HL-60 (cell line): ENCODE measurements at places on chromosomes 5 and 9.

GRCh38 chr9:114433720-114434255 lies 46.0 kb upstream of the AKNA start:
- no peak for DNase-seq

GRCh38 chr5:167557359-167557758 lies 734.1 kb upstream of the WWC1 start:
- DNase-seq: no peak

DNA sequence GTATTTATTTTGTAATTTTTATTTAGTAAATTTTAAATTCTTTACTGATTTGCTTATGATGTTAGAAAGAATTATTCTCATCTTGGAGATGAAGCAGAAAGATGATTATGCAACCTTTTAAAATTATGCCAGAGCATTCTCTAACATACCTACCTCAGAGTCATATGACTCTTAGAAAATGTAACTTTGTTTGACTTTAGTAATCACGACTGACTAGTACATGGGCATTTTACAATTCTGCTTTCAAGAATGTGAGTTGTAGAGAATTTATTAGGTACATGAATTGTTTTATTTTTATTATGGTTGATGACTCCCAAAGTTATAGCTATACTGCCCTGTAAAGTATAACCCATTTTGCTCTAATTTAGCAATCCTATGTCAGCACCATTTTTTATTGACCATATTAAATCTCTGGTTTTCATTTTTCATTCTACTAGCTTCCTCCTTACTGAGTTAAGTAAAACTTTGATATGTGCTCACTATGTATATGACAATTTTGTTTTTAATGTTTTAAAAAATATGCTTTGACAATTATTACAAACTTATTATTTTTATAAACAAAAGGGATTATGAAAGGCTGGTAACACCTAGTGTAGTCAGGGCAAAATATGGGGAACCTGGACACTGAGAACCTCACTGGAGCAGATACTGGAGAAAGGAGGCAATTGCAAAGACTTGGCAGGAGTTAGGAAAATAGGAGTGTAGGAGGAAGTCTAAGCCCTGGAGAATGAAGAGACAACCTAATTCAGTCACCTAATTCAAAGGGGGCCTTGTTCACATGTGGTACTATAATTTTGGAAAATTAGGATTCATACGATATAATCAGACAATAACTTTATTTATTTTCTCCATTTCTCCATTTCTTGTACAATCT lies 249.7 kb upstream of the DAB2 start:
- no peak for DNase-seq

- DNase-seq: no peak
These were observed 84.0 kb downstream of the GTF3C4 start for GRCh38 chr9:132754236-132754635.

DNA sequence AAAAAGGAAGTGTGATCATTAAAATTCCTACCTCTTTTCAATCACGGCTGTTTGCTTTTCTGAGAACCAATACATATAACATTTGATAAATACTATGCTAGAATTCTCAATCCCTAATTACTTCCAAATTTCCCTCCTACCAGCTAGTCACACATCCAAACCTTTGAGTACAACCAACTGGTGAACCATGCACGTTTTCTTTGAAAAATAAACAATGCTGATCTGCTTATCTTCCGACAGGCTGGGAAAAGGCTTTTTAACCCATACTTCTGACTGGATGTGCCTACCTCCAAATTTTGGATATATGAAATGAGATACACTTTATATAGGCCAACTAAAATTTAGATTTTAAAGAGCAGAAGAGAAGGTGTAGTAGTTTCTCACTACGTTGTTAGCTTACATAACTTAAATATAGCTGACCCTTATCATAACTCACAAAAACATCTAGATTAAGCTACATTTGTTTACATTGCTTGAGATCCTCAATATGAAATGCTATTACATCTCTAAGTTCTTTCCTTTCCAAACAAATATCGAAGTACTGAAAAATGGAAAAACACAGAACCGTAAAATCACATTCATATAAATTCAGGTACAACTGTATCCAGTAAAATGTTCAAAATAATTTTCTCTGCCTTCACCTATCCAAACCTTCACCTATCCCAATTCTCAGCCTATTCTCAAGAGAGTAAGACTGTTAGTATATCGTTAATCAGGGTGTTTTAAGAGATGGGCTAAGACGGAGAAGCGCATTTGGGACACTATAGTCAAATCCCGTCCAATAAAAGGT lies 2.1 kb downstream of the NR3C1 start:
- DNase-seq: no peak

GRCh38 chr5:73103870-73104299 lies 16.5 kb upstream of the TMEM171 start:
- no peak for DNase-seq

DNA sequence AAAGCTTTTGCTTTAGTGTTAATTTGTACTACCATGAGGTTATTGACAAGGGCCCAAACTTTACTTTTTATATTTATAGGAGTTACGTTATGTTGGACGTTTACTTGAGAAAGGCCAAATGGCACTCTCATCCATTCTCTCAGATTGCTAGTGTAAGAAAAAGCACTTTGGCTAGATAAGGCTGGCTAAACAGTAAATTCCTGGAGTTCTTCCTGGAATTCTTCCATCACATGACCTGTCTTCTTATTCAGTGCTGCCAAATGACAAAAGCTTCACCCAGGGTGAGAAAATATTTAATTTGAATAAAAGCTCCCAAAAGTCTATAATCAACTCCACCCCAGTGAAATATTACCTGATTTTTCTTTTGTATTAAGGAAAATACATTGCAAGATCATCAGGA lies 1568.9 kb upstream of the ACO1 start:
- DNase-seq: no peak

- DNase-seq: no peak
These were observed 375.7 kb downstream of the GLIS3 start for GRCh38 chr9:3924145-3924544.

DNA sequence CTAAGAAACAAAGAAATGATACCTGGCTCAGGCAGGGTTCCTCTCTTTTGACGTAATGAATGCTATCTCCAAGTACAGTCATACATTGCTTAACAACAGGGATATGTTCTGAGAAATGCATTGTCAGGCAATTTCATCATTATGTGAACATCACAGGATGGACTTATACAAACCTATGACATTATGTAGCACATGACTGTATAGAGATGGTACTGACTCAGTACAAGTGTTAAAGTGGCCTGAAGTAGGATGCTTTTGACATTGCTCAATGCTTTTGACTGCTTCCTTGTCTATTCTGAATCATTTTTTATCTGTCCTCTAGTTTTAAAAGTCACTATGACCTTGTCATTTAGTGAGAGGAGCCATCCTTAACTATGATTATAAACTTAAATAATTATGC lies 147.6 kb downstream of the NR2F1-AS1 start:
- no peak for DNase-seq

DNA sequence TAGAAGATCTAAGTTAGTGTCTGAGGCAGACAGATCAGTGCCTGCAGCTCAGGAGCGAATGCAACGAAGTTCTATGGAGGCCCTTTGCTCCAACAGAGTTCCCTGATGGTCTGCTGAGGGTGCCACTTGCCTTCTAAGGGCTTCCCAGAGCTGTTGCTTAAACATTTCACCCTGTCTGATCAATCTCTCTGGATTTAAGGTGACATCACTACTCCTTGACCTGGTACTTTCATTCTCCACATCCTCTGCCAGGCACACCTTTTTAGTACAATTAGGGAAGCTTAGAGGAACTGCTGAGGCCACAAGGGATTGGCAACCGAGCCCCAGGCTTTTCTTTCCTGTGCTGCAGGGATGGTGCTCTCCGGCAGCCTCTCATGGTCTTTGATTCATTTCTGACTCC lies 94.2 kb upstream of the IFNK start:
- no peak for DNase-seq

GRCh38 chr9:131707733-131708157 lies 32.1 kb downstream of the RAPGEF1 start:
- peak; percentile 61 for DNase-seq

GRCh38 chr5:170865622-170866021 lies 3.8 kb downstream of the RANBP17 start:
- no peak for DNase-seq

GRCh38 chr5:134995850-134996402 lies 28.2 kb downstream of the CATSPER3 start:
- no peak for DNase-seq

DNA sequence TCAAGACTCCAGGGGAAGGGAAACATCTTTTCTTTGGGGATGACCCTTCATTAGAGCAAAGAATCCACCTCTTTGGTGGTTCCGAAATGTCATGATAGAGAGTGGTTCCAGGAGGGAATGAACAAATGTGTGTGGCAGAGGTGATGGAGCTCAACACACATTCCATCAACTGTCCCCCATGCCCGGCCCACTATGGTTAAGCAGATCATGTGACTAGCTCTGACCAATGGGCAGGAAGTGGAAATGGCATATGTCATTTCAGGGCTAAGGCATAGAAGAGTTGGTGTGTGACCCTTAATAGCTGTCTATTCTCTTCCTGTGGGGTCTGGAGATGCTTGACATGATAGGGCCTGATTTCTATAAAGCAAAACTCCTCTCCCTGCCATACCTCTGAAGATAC lies 194.6 kb downstream of the GAS1 start:
- no peak for DNase-seq

DNA sequence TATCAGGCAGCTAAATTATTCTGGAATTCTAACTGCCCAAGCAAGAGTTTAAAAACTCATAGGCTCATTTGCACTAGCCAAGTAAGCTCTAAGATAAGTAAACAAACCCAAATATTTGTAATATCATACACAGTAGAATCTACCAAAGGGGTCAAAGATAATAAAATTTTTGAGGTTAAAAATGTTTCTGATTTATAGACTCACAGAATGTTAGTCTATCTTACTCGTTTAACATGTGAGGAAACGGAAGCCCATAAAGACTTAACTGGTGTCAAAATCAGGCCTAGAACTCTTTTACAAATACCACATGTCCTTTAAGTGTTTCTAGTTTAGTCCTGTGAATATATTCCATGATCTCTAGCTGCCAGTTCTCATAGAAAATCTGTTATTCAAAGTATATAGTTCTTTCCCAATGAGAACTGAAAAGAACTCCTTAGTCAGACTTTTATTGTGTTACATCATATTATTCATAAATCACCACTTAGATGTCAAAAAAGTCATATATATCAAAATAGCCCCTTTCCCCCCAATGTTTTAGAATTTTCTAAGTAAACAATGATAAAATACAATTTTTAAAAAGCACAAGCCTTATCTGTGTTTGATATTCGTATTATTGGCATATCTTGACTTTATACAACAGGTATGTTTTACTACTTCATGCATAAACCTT lies 13.9 kb downstream of the RAB14 start:
- DNase-seq: no peak

DNA sequence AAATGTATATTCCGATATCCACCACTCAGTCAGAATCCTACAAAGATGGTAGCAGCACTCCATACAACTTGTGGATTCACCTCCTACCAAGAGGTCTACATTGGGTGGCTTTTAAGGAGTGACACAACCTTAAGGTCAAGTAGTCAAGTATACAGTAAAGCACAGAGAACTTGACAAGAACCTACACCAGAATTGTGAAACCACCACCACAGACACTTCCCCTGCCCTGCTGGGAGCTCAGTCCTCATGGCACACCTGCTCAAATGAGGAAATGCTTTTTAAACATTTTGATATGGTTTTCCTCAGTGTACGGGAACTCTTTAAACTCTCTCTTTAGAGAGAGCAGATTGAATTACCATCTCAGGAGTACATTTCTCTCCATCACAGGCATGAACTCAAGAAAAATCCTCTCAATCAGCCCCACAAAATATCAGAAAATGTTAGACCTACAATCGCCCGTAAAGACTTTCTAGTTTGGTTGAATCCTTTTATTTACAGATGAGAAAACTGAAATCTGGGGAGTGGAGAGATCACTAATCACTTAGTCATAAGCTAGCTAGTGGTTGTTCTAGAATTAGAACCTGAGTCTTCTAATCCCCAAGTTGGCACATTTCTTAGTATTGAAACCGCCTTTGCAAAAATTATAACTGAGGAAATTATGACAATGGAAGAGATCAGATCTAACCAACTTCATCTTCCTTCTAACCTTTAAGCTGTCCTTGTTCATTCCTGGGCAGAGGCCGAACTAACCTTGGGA lies 38.5 kb upstream of the NR4A3 start:
- peak; percentile 55 for DNase-seq

- DNase-seq: no peak
These were observed 42.9 kb downstream of the FOXI1 start for GRCh38 chr5:170148430-170149205.

GRCh38 chr5:143979044-143979690 lies 167.2 kb downstream of the HMHB1 start:
- no peak for DNase-seq

- DNase-seq: peak; percentile 49
These were observed at the start of gene ERBIN for GRCh38 chr5:65926276-65926783. Gene ERBIN (plus strand): TSS chr5:65926575. CDS start chr5:65992719, 66,144 bp downstream.

DNA sequence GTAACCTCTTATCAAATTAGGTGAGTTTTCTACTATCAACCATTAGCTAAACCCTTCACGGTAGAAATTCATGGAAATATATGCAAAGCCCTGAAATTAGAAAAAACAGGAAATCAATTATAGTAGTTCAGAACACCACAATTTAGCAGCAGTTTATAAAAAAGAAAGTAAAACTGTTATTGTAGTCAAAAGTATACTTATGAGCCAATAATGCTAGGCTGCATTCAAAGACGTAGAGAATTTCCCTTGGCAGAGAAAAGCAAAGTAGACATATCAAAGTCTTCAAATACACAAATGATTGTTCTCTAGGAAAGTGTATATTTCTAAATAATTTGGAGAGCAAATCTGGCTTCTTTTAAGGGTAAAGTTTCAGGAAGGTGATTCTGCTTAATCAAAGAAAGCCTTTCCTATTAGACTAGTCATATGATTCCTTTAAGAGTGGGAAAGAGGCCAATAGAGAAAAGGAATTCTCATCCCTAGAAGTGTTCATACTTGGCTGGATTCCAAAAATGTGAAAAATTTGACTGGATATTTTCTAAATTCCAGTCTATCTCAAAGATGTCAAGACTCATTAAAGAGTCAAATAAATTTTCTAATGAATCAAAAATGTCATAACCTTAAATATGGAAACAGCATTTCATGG lies 185.5 kb downstream of the SMC2 start:
- no peak for DNase-seq

DNA sequence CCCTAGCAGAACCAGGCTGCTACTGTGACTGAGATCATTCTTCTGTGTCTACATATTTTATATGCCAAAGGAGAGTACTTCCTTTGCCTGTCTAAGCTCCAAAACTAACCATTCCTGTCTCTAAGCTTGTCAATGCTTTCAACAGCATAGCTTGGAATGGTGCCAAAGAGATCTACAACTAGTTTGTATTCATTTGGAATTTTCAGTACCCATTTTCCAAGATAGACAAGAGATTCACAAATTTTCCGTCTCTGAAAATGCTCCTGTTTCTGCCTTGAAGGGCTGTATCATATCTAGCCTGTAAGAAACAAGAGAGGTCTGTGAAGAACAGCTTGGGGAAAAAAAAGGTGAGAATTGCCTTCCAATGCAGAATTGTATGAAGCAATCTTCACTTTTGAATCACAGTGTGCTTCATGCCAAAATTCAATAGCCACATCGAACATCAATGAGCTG lies 334.4 kb upstream of the ACTBL2 start:
- no peak for DNase-seq

GRCh38 chr9:87148331-87149104 lies 201.2 kb upstream of the GAS1 start:
- no peak for DNase-seq

GRCh38 chr5:180153099-180153498 lies 55.9 kb downstream of the RASGEF1C start:
- no peak for DNase-seq

- DNase-seq: no peak
These were observed 269.5 kb downstream of the ADAMTSL1 start for GRCh38 chr9:18743421-18743820.
